ENCODE measurements at places on chromosomes 7 and 10. TPM values are rescaled to one million over a fixed set of nuclear protein-coding genes. Genes with fewer than 3 reads are reported as not detected.

Gene CLDN3
- total RNA-seq = 5.0 TPM

Gene ATOH7
- total RNA-seq = not detected

Gene GARIN1A
- total RNA-seq = 0.31 TPM

Gene ASB10
- 20.3 TPM for total RNA-seq

Gene HKDC1
- not detected for total RNA-seq

Gene FAM237B
- total RNA-seq = not detected

Gene FAM20C
- 20.6 TPM for total RNA-seq

Gene VPS37D
- 2.5 TPM for total RNA-seq

Gene FAM25G
- total RNA-seq = not detected

Measured in gastrocnemius medialis (tissue), 4 donors.